Neural progenitor cell (in vitro differentiated cells): ENCODE measurements at places on chromosomes 5 and 9.

DNA sequence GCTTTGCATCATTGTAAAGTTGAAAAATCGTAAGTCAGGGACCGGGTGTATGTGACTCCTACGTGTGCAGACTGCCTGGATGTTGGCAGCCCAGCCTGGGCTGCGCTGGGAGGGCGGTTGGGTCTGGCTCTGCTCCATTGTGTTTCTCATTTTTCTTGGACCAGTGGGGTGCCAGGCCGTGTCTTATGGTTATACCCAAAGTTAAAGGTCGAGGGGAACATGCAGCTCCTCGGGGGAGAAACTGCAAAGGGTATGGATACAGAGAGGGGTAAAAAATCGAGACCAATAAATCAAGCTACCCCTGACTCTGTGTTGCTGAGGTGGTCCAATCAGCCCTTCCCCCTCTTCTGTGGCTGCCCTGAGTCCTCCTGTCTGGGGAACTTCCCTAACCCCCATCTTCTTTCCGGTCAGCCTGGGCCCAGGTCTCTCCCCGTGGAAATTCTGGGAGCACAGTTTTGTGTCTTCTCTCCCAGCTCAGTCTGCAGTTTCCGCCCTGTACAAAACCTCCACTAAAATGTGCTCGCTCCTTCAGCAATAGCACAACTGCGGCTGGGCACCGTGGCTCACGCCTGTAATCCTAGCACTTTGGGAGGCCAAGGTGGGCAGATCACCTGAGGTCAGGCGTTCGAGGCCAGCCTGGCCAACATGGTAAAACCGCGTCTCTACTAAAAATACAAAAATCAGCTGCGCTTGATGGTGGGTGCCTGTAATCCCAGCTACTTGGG lies 34.1 kb upstream of the UNC5A start:
- no peak for DNase-seq

GRCh38 chr5:16557477-16557876 lies 59.3 kb downstream of the RETREG1 start:
- no peak for DNase-seq

GRCh38 chr5:31415009-31415923 lies 116.6 kb downstream of the DROSHA start:
- DNase-seq = no peak

- DNase-seq = peak; percentile 21
Observed at GRCh38 chr5:17056141-17056631, 120.1 kb upstream of the MYO10 start.

- DNase-seq = no peak
Observed at GRCh38 chr5:83244516-83244915, 167.2 kb downstream of the XRCC4 start.
